Colonic mucosa (tissue), 4 donors: ENCODE measurements at places on chromosomes 4 and X. TPM values are rescaled to one million over a fixed set of nuclear protein-coding genes. Genes with fewer than 3 reads are reported as not detected.

Gene C4orf36
- total RNA-seq, result not detected

Gene CLDN22
- total RNA-seq, result not detected

Gene RTL9
- not detected for total RNA-seq

Gene NEIL3
- 6.1 TPM for total RNA-seq

Gene LUZP4
- total RNA-seq, result not detected

Gene DRD5
- not detected for total RNA-seq

Gene CXXC4
- 1.5 TPM for total RNA-seq

Gene PCYT1B
- total RNA-seq, result 0.30 TPM

Gene MEPE
- not detected for total RNA-seq

Gene GIMD1
- not detected for total RNA-seq

Gene PDCL2
- not detected for total RNA-seq

Gene NDST4
- 0.13 TPM for total RNA-seq

Gene YY2
- total RNA-seq, result 0.66 TPM

Gene DRP2
- 1.1 TPM for total RNA-seq

Gene TLR6
- total RNA-seq, result 2.2 TPM

Gene LNX1
- 25.0 TPM for total RNA-seq

Gene PRRG3
- total RNA-seq, result 0.05 TPM

Gene C4orf50
- total RNA-seq, result not detected

Gene TMEM150C
- total RNA-seq, result 1.2 TPM

Gene SLC35A2
- total RNA-seq, result 83.1 TPM

Gene PHF8
- total RNA-seq, result 31.0 TPM

Gene RBM10
- 67.8 TPM for total RNA-seq

Gene UGT8
- total RNA-seq, result 54.0 TPM

Gene TRIM2
- total RNA-seq, result 151 TPM

Gene XK
- 27.8 TPM for total RNA-seq

Gene CHRDL1
- 18.3 TPM for total RNA-seq

Gene CSAG1
- total RNA-seq, result not detected

Gene ARHGEF6
- 2.7 TPM for total RNA-seq

Gene DGKK
- not detected for total RNA-seq

Gene CLNK
- total RNA-seq, result 0.16 TPM

Gene RHOXF2B
- total RNA-seq, result not detected

Gene MAP3K15
- total RNA-seq, result 0.25 TPM
